ENCODE measurements at places on chromosomes 13 and 19.

GRCh38 chr19:49664171-49665035 is 1.3 kb downstream of the IRF3 start:
- peak; percentile 79 for DNase-seq

- no peak for DNase-seq
Observed at GRCh38 chr19:56969759-56970178, 129.2 kb upstream of the PEG3 start.

DNA sequence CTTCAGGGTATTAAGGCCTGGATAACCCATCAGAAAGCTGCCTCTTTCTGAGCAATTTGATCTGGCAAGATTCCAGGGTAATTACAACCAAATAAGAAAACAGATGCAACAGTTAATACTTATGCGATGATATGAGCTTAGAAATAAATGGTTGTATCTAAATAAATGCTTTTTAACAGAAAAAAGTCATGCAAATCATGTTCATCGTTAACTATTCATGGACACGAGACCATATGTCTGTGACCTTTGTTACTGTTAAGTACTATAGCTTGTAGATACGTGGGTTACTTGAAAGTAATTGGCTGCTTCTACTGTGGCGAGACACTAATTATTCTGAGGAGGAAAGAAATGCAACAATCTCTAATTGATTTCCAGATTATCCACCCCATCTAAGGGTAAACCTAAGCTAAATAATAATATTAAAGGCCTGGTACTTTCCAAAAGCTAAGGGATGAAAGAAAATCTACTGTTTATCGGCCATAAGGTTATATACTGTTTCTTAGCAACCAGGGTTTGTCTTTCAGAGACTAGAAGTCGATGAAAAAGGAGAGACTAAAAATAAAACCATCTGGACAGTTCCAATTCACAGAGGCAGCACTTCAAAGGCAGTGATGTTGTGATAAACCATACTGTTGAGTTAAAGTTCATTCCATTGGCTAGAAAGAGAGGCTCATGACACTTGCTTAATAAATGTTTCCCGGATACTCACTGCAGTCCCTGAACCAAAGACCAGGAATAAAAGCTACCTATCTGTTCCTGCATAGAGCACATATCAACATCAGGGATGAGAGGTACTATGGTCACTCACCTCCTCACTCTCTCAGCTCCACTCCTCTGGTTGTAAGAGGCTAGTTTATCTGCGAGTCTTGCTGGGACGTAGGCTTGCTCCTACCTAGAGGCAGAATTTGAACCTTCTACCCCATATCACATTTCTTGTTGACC is 1.5 kb downstream of the EPSTI1 start:
- DNase-seq, result no peak

DNA sequence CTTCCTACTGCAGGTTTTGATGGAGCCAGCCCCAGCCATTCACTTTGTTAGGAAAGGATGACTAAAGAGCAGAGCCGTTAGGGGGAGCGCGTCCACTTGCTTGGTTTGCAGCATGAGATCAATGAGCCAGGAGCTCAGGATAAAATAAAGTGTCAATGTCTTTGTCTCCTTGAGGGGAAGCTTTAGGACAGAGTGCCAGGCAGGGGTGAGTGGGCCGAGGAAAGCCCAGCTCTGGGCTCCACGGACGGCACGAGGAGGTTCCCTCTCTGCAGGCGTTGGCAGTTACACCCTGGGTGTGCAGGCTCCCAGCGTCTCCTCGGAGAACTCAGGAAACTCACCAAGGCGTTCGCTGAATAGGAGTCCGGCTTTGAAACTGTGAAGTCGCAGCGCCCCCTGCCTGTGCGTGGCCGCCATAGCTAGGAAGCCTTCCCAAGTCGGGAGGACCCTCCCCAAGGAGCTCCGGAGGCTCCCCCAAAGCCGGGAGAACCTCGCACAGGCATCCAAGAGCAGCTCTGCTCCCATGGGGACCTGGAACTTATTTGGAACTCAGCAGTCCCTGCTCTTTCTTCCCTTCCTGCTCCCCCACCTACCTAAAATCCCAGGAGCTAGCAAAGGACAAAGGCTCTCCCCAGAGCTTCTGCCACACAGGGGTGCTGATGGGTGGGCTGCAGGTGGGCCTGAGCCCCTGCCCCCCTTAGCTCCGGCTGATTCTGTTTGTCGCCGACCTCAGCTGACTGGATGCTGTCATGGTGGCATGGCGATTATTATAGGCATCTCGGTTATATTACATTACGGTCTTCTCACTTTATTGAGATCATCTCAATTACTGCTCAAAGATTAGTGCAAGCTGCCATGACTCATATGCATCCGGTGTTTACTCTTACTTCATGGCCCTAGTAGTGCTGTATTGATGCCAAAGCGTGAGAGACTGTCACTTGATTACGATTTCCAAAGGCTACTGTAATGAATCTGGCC is 34.4 kb downstream of the GSX1 start:
- peak; percentile 91 for DNase-seq

GRCh38 chr13:20387441-20387971 is 138.2 kb downstream of the CRYL1 start:
- peak; percentile 8 for DNase-seq

- no peak for DNase-seq
Observed at GRCh38 chr19:58304255-58304654, 922 bp upstream of the ERVK3-1 start.

- no peak for DNase-seq
Observed at GRCh38 chr13:72561791-72562190, 165.6 kb downstream of the MZT1 start.

DNA sequence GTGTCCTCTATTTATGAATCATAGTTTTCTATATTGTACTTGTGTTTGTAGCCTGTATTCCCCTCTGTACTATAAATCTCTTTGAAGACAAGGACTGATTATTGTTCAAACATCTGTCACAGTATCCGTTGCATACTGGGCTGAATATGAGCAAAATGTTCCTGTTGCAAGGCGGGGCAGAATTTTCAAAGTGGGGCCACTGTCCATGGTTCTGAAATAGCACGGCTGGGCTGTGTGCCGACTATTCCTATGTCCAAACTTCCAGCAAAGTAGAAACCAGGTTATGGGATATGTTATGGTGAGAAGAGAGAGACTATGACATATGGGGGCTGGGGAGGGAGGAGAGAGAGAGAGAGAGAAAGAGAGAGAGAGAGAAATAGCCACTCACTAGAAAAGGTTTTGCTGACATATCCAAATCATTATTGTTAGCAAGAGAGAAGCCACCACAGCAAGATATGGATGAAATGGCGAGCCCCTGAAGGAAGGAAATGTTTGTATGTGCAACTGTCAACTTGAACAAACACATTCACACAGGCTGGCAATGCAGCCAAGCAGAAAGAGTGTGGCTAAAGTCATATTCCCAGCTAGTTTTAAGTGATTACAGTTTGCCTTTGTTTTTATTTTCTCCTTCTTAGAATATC is 107.0 kb upstream of the GPR12 start:
- peak; percentile 26 for DNase-seq

- DNase-seq, result no peak
Observed at GRCh38 chr19:13902993-13903555, 2.8 kb downstream of the BRME1 start.

GRCh38 chr19:662207-662961 is 630 bp downstream of the RNF126 start:
- peak; percentile 84 for DNase-seq

GRCh38 chr13:44278166-44278565 is 95.5 kb upstream of the SERP2 start:
- DNase-seq, result no peak

DNA sequence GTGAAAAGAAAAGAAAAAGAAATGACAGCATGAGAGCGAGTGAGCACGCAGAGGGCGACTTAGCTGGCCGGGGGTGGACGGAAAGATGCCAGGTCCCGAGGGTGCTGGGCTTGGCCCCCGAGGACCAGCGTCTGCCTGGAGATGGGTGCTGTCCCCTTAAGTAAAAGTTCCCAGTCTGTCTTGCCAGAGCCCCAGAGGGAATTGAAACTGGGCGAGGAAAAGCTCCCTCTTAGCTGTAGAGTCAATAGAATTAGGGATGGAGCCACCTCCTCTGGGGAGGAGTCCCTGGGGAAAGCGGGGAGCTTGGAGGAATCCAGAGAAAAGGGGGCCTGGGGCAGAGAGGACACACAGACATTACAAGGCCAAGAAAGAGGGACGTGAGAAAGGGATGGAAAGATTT is 13.3 kb downstream of the BCAM start:
- no peak for DNase-seq

- no peak for DNase-seq
Observed at GRCh38 chr13:73578251-73578875, 519.6 kb downstream of the KLF5 start.

DNA sequence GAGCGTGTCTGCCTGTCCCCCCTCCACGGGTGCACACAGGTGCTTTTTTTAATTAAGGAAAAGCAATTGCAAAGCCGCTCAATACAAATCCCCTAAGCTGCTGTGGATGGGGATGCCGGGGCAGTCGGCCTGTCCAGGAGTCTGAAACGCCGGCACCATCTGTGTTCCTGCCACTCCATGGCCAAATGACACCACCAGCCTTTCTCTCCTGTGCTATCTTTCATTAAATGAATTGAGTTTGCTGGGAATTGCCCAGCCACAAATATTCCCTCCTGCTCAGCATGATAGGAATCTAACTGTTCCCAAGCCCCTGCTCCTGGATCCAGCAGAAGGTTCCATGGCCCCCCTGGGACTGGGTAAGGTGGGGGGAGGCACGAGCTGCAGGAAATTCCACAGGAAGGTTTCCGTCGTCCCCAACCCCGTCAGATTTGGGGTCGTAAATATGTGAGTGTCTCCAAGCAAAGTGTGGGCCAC is 139.2 kb downstream of the KDM4B start:
- no peak for DNase-seq

DNA sequence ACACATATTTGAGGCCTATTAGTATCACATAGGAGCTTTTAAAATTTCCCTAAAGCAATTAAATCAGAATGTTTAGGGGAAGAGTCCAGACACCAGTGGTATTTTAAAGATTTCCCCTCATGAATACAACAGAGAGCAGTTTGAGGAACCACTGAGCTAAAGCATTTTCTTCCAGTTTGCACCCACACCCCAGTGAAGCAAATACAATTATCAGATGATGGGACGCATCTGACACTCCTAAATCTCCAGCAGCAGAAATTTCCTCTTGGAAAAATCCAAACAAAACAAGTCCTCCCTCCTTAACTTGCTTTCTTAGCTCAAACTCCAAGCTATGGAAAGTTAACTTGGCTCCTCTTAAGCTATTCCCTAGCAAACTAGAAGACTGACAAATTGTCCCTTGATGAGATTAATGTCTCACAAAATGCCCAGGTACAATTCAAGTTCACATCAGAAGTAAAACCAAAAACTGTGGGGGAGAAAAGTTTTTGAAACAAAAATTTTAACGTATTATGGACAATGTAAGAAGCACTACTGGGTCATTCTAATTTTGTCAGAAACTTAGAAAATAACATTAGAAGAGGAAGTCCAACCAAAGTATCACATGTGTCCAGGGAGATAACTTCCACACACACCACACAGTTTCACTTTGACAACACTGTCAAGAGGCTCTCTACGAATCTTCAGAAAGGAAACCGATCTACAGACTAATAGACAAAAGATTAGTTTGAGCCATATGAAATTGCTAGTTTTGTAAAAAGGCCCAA is 74.1 kb downstream of the ABCC4 start:
- DNase-seq, result peak; percentile 86

DNA sequence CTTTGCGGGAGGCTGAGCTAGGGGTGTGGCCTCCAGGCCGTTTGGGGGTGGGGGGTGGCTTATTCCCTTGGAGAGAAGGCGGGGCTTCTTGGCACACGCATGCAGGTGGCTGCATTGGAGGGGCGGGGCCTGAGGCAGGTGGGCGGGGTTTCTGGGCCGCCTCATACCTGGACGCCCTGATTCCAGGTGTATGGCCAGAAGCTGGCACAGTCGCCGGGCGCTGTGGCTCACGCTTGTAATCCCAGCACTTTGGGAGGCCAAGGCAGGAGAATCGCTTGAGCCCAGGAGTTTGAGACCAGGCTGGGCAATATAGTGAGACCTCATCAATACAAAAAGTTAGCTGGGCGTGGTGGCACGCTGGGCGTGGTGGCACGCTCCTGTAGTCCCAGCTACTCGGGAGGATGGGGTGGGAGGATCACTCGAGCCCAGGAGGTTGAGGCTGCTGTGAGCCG is 7.8 kb downstream of the ABCA7 start:
- DNase-seq, result no peak

- DNase-seq, result no peak
Observed at GRCh38 chr19:13164343-13165161, 14.3 kb downstream of the IER2 start.

GRCh38 chr19:954672-955494 is 29.0 kb downstream of the ARID3A start:
- no peak for DNase-seq

- DNase-seq, result no peak
Observed at GRCh38 chr13:79070343-79070974, 335.6 kb downstream of the RBM26 start.

GRCh38 chr13:44158098-44158521 is 215.5 kb upstream of the SERP2 start:
- no peak for DNase-seq

- no peak for DNase-seq
Observed at GRCh38 chr19:18414504-18415177, 4.6 kb upstream of the SSBP4 start.

DNA sequence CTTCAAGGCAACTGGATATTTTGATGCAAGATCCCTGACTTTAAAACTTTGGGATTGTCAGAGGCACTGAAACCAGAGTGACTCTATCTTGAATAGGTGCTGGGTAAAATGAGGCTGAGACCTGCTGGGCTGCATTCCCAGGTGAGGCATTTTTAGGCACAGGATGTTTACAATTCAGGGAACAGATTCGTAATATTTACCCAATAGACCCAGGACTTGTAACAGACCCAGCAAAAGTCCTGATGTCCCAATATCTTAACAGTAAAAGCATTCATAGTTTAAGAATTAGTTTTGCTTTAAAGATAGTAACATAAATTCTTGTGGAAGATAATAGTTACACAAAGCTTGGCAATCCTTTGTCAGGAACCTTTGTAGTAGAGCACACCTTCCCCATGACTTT is 166.2 kb downstream of the FGF14 start:
- no peak for DNase-seq

DNA sequence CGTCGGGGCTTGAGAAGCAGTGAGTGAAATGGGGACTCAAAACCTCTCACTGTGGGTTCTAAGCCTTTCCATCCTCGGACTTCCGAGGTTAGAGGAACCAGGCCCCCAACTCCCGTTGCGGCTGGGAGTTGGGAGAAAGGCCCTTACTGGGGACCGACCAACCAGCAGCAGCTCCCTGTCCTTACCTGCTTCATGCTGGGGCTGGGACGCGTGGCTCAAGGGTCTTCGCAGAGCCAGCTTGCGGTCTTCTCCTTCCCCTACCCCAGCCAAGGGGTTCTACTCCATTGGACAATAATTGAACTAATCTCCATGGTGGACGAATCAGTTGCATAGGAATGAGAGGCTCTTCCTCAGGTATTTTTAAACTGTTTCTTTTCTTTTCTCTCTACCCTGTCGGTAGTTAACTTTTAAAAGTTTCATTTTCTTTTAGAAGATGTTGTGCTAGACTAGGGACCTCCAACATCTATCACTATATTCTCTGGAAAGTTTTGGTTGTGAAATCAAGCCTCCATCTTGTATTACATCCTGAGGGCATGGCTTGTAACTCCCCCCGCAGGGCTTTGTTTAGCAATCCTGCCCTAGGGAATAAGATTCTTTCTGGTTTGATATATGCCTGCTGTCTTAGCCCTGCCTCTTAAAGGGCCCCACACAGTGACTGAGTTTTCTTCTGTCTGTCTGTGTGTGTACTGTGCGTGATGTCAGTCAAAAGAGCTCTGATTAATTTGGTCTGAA is 1027.1 kb upstream of the PCDH9 start:
- DNase-seq, result no peak

Measured in suppressor macrophage (primary cell).